ENCODE measurements at places on chromosomes 5 and 9. TPM values are rescaled to one million over a fixed set of nuclear protein-coding genes. Genes with fewer than 3 reads are reported as not detected.

DNA sequence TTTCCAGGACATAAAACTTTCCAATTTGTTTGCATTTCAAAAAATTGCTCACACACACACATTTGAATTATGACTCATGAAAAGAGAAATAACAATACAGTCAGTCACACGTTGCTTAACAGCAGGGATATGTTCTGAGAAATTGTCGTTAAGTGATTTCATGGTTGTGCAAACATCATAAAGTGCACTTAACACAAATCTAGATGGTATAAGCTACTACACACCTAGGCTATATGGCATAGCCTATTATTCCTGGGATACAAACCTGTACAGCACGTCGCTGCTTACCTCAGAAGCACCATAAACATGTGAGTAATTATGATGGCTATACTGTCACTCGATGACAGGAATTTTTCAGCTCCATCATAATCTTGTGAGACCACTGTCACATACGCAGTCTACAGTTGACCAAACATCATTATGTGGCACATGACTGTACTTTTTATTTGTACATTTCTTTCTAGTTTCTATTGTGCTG lies 378.2 kb downstream of the ACTL7B start:
- peak; percentile 81 for DNase-seq

LVRN gene
- 0.11 TPM for total RNA-seq

DNA sequence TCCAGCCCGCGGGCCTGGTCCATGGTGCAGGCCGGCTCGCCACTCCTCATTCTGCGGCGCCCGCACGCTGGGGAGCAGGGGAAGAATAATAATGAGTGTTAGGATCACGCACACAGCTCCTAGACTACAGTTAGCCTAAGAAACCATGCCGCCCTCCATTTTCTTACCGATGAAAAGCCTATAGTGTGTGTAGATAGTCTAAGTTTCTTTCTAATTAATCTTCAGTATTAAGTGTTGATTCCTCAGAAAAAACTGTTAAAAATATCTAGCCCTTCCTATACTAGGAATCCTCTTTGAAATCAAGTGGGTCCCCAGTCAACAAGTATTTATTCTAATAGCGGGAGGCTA lies 9.3 kb downstream of the ZBED3 start:
- DNase-seq, result no peak

GRCh38 chr5:58024151-58024550 lies 435.7 kb downstream of the PLK2 start:
- no peak for DNase-seq

SNX18 gene
- total RNA-seq, result 36.8 TPM

- no peak for DNase-seq
Observed at GRCh38 chr5:79581535-79581934, 30.7 kb upstream of the TENT2 start.

FGD3 gene
- not detected for total RNA-seq

MCTP1 gene
- total RNA-seq, result 16.6 TPM

IER5L gene
- total RNA-seq, result 10.7 TPM

PCDHA11 gene
- total RNA-seq, result 0.11 TPM

Data from LHCN-M2 (cell line).